ENCODE measurements at places on chromosomes 6 and 20. TPM values are rescaled to one million over a fixed set of nuclear protein-coding genes. Genes with fewer than 3 reads are reported as not detected.

DNA sequence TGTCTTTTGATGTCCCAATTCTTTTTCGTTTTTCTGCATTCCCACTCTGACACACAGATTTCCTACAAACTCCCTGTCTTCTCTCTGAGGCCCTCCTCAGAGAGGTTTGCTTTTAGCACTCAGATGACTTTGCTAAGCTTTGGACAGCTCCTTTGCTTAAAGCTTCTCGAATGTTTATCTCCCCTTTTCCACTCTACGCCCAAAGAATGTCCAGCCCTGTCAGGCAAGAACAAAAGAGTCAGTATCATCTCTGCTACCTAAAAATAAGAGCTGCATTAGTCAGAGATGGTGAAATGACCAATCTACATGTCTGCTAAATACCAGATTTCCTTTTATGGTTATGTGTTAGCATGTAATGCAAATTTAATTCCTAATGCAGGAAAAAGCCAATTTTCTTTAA lies 56.8 kb downstream of the PREP start:
- DNase-seq, result no peak

DNA sequence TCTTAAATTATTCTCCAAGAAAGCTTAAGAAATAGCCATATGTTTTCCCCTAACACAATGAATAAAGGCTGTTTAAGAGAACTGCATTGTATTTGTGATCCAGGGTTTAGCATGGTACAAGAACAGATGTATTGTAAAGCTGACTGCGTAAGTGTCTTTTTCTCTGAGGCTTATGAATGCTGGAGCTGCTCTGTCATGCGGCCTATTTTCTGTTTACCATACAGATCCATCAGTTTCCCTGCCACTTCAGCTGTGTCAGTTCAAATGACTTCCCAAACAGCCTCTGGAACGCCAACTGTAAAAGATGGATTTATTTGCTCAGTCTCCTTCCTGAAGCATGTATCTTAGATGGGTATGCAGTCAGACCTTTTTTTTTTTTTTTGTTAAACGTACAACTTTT lies 419.3 kb upstream of the HS3ST5 start:
- no peak for DNase-seq

DNA sequence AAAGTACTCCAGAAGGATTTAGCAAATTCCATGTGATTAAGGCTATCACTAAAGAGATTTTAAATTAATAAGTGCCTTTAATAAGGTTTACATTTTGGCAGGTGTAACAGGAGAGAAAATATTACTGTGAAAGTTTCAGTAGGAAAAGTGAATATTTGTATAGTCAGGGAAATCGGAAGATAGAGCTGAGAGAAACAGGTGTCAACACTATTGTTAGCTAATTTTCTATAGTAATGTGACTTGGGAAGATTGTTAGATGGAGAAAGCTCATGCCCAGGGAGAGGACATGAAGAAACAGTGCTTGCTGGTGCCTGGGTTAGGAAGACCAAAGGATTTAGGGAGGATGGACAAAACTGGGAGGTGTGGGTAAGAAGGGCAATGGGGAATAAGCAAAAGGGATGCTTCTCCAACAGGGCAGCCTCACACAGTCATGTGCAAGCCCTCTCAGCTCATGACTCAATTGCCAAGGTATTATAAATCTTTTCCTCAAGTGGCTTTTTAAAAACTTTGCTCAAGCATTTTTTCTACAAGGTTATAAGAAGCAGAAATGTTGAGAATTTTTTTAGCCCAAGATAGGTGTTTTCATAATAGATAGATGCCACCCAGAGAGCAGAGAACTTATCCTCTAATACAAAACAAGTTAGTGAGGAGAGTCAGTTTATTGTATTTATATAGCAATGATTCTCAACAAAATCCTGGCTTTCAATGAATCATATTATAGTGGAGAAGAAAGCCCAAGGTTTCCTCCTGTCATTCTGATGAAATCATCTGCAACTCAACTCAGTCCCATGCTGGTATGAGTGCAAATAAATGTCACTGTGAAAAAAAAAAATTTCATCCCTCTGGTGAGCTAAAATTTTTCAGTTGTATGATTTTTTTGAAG lies 325.2 kb upstream of the NT5E start:
- DNase-seq, result no peak

- no peak for DNase-seq
Measured at GRCh38 chr20:3732327-3733118, at the start of gene HSPA12B. HSPA12B (plus strand) TSS chr20:3732685; CDS start chr20:3738675, 5,990 bp downstream.

DNA sequence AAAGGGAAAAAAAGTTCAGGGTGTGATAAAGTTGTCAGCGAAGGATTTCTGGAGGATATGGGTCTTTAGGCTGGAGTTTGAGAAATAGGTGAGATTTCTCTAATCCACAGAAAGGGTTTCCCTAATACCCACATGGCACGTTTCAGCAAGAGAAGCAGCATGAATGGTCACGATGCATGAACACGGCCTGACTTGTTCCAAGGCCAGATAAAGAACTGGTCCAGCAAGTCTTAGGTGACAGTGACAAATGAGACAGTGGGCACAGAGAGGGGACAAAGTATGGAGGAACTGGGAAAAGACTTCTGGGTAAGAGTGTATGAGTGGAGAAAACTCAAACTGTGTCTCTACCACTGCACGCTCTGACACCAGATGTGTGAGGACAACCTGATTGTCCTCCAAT lies 262.0 kb upstream of the FOXQ1 start:
- DNase-seq, result no peak

DNA sequence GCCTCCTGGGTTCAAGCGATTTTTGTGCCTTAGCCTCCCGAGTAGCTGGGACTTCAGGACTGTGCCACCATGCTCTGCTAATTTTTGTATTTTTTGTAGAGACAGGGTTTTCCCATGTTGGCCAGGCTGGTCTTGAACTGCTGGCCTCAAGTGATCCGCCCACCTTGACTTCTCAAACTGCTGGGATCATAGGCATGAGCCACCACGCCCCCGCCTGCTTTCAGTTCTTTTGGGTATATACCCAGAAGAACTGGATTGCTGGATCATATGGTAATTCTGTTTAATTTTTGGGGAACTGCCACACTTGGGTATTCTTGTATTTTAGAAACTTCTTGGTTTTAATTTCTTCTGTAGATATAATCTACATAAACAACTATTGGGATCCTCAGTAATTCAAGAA lies 17.0 kb downstream of the CDS2 start:
- DNase-seq, result no peak

DNA sequence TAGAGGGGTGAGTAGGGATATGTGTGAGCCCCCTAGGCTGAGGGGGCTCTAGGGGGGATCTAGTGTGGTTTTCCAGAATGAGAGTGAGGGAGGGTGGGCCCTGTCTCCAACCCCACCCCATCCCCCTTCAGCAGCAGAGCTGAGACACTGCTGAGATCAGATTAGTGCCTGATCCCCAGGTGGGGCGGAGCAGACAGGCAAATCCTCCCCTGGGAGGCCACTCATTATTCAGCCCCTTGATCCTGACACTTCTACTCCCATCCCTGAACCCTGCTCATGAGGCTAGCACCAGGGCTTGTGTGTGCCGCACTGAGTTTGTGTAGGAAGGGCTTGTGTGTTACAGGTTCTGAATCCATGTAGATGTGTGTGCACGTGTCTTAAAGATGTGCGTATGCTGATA lies 42.5 kb downstream of the SPDEF start:
- no peak for DNase-seq

DNA sequence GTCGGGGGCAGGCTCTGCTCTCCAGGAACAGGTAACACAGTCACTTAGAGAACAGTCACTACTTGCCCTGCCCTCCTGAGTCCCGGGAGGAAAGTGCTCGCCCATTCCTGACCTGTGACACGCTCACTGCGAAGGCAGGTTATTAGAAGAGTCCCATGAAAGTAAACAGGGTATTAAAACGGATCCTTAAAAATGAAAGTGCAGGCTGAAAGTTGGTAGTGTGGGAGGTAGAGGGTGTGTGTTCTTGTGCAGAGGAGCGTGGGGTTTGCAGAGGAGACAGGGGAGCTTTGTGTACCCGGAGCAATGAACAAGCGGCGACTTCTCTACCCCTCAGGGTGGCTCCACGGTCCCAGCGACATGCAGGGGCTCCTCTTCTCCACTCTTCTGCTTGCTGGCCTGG lies at the start of gene CCN6:
TSS of gene CCN6 (plus strand) at position 104 of the 400 bp plus-strand sequence. CDS start at position 358, 254 bp downstream.
- DNase-seq, result no peak

The LAMP5 gene
- not detected for total RNA-seq

The OR2J2 gene
- total RNA-seq, result not detected

The MDFI gene
- 51.4 TPM for total RNA-seq

The PRICKLE4 gene
- 1.6 TPM for total RNA-seq

The GRM1 gene
- 0.16 TPM for total RNA-seq
